ENCODE measurements at places on chromosomes 4 and X.
A peak's percentile ranks its signal among the peaks of the same experiment; 100 is the strongest.

DNA sequence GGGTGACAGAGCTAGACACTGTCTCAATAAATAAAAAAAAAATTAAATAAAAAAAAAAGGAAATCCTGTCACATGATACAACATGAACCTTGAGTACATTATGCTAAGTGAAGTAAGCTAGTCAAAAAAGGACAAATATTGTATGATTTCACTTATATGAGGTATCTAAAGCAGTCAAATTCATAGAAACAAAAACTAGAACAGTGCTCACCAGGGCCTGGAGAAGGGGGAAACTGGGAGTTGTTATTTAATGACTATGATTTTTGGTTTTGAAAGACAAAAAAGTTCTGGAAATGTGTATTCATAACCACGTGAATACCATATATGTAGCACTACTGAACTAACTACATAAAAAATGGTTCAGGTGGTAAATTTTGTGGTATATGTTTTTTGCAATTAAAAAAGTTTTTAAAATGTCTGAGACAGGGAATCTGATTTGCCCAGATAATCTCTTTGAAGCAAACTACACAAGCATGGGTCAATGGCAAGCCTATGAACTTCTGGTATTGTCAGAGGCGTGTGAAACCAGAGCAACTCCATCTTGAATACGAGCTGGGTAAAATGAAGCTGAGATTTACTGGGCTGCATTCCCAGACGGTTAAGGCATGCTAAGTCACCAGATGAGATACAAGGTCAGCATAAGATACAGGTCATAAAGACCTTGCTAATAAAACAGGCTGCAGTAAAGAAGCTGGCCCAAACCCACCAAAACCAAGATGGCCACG is 42.3 kb downstream of the ANAPC10 start:
- no peak for DNase-seq

GRCh38 chrX:152646961-152647360 is 9.3 kb downstream of the GABRQ start:
- no peak for DNase-seq

DNA sequence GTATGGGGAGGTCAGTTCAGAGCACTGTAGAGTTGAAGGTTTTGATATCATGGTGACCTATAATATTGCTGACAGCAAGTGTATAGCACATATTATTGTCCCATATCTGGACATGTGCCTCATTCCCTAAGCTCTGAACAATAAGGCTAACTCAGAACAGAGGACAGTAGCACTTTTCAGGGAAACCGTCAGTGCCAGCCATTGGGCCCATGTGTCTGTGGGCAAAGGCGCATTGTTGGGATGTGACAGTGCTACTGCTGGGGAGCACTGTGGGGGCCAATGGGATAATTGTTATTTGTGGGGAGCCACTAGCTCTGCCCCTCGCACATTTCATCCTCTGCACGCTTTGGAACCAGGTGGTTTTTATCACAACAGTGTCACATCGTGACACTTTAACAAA is 136.2 kb downstream of the ELOVL6 start:
- no peak for DNase-seq

DNA sequence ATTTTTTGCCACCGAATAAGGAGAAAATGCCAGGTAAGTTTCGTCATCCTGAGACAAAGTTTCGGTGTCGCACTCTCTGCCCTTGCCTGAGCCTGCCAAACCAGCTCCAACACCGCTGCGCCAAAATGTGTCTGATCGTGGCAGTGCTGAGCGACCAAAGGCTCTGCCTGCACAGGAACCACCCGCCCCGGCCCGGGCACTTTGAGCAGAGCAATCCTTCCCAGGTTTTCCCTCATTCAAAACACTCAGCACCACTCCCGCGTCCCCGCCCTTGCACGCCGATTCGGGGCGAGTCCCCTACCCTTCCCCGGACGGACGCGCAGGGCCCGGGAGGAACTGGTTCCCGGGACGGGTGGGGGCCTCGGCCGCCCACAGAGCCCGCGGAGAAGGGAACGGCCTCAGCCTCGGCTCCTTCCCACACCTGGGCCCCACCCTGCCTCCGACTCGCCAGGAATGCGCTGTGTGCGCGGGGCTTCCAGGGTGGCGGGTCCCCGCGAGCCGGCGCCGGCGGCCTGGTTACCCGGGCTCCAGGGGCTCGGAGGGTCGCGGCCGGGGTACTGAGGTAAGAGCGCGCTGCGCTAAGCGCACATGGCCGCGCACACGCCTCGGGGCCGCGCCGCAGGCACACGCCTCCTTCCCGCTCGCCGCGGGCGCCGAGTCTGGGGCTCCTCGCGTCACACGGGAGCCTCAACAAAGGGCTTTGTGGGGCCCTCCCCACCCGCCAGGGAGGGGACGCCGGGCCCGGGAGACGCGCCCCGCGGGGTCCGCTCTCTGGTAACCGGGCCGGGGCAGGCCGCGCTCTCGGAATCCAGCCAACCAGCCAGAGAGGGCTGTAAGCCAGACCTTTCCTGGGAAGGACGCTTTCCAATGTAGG is at the start of gene C4orf36:
Gene C4orf36 (minus strand): TSS at position 661 of the 874 bp plus-strand sequence. CDS start 902 bp downstream, outside the sequence.
- DNase-seq, result peak; percentile 47

DNA sequence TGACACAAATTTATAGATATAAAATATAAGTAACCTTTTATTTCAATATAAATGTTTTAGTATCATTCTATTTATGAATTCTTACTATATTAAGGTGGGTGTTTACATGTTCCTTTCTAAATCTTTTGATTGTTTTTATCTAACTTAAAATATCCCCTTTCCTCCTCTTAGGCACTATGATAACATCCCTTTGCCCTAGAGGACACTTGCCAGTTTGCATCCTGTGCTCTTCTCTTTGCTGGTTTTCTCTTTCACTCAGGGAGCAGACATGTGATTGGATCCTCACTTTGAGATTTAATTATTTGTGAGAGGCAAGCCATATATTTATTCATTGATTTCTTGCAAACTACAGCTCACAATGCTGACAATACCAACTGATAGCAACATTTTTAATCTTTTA is 16.2 kb downstream of the LRIT3 start:
- no peak for DNase-seq

GRCh38 chr4:165873298-165874071 is 448 bp downstream of the TLL1 start:
- peak; percentile 43 for DNase-seq

DNA sequence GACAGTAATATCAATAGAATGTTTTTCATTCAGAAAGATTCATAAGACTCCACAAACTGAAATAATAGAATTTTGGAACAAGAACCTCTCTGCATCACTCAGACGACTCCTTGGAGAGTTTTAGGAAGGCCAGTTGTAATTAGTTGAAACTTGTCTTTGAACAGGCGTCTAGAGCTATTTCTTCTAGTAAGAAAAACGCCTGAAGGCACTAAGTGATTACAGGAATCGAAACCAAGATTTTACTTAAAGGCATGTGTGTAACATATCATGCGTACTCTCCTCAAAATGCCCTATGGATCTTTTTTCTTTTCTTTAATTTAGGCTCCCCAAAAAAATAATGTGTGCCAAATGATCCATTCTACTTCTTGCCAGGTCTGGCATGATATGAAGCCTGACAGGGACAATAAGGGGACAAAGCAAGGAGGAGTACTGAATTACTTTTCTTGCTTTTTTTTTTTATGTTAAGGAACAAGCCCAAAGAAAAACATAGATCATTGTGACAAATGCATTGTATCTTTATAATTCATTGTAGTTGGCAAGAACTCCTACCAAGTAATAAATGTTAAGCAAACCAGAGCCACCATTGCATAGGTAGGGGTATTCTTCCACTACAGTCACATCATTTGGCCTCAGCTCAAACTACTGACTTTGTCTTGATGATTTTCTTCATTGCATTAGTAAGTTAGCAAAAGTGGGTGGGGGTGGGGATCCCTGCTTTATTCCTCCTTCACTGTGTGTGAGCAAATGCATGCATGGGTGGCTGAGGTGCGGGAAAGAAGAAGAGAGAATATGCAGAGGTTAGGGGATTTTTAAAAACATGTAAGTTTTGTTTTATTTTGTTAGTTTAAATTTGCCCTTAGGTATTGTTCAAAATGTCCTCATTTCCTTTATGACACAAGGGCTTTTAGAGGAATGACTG is 79.9 kb upstream of the ATOH1 start:
- DNase-seq, result no peak

Data from HuH-7 (cell line).